ENCODE measurements at places on chromosomes 6 and 20.

- no peak for DNase-seq
Observed at GRCh38 chr6:111411978-111412566, 70.9 kb downstream of the REV3L start.

DNA sequence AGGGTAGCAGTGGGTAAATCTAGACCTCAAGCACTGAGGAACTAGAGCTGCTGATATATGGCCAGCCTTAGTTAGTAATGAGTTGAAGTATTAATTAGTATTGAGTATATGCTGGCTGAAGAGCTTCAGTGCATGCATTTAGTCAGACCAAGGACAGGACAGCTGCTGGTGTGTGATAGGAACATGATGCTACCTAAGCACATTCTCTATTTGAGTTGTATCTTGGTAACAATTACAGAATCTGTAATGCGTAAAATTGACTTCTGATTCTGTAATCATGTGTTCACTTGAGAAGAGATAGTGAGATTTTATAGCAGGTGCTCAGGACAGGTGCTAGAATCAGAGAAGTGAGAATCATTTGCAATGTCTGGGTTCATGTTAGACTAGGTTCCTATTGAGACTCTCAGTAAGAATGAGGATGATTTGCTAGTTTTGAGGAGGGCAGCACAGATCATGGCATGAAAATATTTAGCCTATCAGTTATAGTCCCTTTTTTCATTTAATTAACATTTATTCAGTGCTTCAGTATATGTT lies 369.4 kb upstream of the HS3ST5 start:
- no peak for DNase-seq

GRCh38 chr6:144252259-144252658 lies 32.9 kb upstream of the UTRN start:
- no peak for DNase-seq

DNA sequence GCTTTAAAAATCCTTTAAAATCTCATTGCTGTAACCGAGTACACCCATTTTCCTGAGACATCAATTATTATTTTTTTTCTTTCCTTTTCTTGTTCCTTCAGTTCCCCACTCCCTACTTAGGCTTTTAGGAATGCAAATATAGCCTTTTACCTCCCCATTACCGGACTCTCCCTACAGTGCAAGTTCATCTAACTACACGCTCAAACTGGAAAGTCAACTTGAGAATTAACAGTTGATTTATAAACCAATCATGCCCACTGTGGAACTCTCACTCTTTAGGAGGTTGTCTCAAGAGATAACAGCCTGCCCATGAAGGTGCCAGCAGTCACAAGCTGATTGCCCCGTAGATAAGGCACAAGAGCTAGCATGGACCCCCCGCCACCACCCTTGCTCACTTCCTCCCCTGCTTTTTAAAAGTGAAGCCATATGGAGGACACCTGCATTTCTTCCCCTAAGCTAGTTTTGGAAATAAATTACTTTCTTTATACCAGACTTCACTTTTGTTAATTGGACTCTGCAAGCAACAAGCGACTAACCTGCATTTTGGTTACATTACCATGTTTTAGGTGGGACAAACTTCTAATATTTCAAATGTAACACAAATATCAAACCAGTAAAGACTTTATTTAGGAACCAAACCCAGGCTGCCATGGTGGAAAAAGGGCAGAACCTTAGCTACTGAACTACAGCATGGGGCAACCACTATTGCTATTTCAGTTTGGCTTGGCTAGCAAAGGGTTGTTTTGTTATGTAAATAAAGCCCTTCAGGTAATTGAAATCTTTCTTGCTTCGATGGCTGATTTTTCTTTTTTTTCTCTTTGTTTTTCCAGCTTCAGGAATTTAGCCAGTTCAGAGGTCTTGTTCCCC lies 34.9 kb downstream of the UBD start:
- DNase-seq: no peak
